ENCODE measurements at places on chromosomes 16 and 17. TPM values are rescaled to one million over a fixed set of nuclear protein-coding genes. Genes with fewer than 3 reads are reported as not detected.

The EFCAB13 gene
- total RNA-seq: 2.6 TPM

The PRSS27 gene
- total RNA-seq: 1.1 TPM

The HBM gene
- total RNA-seq: not detected

The KLHL11 gene
- 3.8 TPM for total RNA-seq

The CMTM2 gene
- not detected for total RNA-seq

The NOD2 gene
- total RNA-seq: not detected
